Midbrain (tissue), 1 donor: ENCODE measurements at places on chromosomes 13 and 19.

GRCh38 chr13:61954092-61954491 is 538.4 kb upstream of the PCDH20 start:
- peak; percentile 73 for DNase-seq

DNA sequence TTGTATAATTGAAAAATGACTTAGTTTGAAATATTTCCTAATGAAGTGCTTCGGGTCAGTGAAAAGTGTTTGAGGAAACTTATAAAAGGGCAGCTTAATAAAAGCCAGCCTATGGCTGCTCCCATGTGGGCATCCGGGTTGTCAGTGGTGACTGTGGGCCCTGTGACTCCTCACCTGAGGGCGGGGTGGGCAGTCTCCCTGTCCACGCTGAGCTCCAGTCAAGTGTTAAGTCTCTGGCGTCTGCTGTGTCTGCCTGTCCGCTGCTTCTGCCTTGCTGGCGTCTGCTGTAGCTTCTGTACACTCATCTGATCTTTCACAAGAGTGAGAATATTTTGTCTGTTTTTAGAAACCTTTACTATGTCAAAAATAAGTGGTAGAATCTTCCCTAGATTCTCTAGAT is 7.1 kb downstream of the LAMP1 start:
- DNase-seq = no peak

DNA sequence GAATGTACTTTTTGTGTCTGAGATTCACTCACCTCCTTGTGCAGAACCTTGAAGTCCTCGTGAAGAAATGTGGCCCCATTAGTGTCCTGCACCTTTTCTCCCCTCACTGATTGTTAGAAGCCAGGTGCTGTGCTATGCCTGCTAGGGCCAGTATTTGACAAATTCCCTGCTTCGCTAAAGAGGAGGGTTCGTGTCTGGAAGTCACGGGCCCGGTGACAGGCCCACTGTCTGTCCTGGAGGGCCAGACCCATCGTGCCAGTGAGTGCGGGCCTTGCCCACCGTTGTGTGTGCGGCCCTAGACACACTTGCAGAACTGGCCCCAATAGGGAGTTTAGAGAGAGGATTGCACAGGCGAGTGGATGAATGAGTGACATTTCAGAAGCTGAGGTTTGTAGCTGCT is 36.8 kb upstream of the GAS6 start:
- no peak for DNase-seq

- DNase-seq = no peak
Observed at GRCh38 chr13:99481366-99481765, 19.9 kb upstream of the TM9SF2 start.

- no peak for DNase-seq
Observed at GRCh38 chr13:63297163-63297562, 1881.5 kb upstream of the PCDH20 start.

GRCh38 chr13:106686163-106686562 is 118.2 kb upstream of the ARGLU1 start:
- no peak for DNase-seq

DNA sequence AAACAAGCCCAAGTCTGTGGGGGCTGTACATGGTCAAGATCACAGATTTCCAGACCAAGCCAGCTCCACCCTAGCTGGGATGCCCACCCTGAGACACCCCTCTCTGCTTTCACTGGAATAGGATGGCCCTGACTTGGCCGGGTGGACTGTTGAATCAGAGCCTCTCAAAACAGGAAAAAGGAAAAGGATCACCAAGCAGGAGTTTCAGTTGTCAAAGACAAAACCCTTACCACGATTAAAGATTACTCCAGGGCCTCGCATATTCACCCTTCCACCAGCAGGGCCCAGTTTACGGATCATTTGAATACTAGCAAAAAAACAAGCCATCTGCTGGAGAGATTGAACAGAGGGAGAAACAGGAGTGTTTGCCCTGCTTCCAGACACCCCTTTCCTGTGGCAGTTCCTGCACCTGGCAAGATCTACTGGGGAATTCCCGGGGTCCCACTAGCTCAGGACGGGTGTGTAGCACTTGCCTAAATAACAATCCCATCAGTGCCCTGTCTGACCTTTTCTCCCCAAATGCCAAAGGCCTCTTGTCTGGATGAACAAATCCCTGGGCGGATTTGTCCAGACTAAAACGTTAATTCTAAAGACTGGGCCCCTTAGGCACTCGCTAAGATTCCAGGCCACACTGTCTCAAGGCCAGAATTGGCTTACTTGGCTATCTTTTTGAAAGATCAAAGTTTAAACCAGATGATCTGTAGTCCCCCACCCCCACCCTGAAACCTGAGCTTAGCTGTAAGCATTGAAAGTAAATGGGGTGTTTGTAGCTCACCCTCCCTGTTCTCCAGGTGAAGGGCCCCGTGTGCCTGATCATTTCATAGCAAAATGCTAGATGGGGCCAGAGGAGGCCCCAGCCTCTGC is 38.4 kb downstream of the ACTN4 start:
- no peak for DNase-seq

GRCh38 chr19:43901395-43902390 is 33.4 kb downstream of the ZNF45 start:
- DNase-seq = peak; percentile 87

- DNase-seq = no peak
Observed at GRCh38 chr19:2834294-2834871, 6.9 kb upstream of the ZNF555 start.

DNA sequence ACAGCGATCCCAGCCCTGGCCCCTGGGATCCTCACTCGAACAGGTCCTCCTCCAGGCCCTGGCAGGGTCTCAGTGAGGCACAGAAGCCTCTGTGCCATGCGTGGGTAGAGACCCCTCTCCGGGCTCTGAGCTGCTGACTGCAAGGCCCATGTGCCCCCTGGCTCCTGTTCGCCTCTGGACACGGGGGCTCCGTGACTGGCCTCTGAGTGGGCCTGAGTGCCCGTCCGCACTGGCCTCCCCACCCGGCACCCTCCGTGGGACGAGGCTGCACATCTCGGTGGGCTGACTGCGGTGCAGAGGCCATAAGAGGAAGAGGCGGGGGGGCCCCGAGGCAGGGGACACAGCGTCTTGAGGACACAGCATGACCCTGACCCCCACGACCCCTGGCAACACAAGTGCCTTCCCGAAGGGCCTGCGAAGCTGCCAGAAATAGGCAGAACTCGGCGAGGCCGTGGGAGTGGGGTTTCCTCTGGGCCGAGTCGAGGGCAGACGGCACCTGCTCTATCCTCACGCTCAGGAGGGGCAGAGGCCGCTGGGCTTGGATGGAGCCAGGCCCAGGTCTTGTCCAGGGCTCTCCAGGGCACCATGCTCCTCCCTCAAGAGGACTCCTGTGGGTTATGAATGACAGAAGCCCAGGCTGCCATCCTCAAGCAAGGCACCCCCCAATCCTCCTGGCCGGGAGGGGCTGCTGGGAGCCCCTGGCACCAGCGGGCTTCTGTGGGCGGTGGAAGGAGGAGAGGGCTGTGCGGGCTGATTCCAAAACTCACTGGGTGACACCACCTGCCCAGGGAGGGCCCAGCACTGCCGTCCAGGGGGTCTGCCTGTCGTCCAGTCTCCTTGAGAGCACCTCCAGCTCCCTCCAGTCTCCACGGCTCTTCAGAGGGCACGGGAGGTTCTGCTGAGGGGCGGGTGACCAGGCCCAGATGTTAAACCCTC is 52.6 kb downstream of the RASA3 start:
- no peak for DNase-seq

DNA sequence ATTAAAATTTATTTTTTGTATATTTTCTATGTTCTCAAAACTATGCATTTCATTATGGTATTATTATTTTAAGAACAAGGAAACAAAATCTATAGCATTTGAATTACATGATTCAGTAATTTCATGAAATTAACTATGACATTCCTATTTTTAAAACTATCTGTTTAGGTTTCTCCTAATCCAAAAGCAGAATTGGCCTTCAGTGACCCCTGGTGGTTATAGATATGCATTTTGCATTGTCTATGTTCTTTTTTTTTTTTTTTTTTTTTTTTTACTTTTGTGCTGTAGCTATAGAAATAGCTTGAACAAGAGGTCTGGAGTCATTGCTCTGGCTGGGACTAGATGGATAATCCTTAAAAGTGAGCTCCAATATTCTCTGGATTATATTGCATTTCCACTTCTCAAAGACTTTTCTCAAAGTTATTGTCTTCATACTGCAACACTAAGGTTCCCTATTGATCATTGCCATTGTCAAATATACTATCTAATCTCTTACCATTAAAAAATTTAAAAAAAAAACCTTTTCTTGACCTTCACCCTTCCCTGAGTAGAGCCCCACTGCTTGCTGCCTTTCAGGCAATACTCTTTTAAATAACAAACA is 15.9 kb upstream of the DNAJC3 start:
- no peak for DNase-seq

GRCh38 chr13:100203696-100204367 is 114.9 kb downstream of the PCCA start:
- no peak for DNase-seq

DNA sequence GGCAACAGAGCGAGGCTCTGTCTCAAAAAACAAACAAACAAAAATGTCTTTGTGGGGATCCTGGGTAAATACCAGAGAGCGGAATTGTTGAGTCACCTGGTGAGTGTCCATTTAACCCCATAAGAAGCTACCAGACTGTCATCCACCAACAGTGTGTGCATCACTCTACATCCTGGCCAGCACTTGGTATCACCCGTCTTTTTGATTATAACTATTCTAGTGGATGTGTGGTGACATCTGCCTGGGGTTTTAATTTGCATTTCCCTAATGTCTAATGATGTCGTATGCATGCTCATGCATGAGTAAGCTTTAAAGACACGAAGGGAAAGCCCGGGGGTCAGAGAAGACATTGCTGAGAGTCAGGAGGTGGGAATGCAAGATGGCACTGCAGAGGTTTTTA is 126.7 kb upstream of the MRI1 start:
- DNase-seq = no peak

GRCh38 chr13:20814224-20814910 is 40.6 kb upstream of the EEF1AKMT1 start:
- no peak for DNase-seq

GRCh38 chr13:111338841-111339240 is 18.4 kb downstream of the TEX29 start:
- DNase-seq = no peak

- no peak for DNase-seq
Observed at GRCh38 chr19:3027981-3028304, 1.1 kb downstream of the TLE2 start.

- no peak for DNase-seq
Observed at GRCh38 chr19:34274827-34275625, 20.7 kb downstream of the GARRE1 start.

DNA sequence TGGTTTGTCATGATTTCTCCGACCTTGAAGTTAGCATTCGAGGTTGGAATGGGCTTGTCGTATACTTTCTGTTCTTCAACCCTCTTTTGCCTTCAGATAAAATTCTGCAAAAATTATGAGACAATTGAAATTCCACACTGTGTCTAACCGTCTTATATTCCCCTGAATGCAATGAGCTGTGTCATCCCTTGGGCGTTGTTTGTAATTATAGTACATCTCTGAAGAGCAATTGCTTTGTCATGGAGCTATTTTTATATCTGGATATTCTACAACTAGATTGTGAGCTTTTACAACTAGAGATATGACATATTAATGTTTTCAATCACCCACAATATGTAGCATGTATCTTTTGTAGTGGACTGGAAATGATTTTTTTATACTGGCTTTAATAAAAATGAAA is 631.8 kb upstream of the SLC10A2 start:
- DNase-seq = no peak
